ENCODE measurements at places on chromosomes 1 and 21.
A peak's percentile ranks its signal among the peaks of the same experiment; 100 is the strongest.

GRCh38 chr1:171841931-171842761 is 848 bp downstream of the DNM3 start:
- no peak for DNase-seq

- peak; percentile 61 for DNase-seq
These were observed 2.5 kb upstream of the SAMD11 start for GRCh38 chr1:921011-921837.

GRCh38 chr1:233627823-233628222 is 13.9 kb downstream of the KCNK1 start:
- no peak for DNase-seq

DNA sequence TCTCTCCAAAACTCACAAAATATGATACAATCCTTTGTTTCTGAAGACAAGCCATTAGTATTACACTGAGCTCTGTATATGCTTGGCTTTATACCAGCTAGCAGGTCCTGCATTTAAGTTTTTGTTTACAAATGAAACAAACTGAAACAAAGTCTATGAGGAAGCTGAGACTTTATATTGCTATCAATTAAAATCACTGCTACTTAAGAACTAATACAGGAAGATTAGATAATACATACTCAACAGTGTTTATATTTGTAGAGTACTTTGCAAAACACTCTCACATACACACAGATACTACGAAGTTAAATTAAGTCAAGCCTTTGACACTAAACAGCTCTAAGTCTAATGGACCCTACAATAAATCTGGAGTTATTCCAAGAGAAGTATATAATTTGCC is 247.4 kb downstream of the CRB1 start:
- DNase-seq = no peak

GRCh38 chr21:33261635-33262034 is 4.5 kb upstream of the IL10RB start:
- DNase-seq = no peak

- no peak for DNase-seq
These were observed 140.3 kb upstream of the ERRFI1 start for GRCh38 chr1:8166406-8166805.

DNA sequence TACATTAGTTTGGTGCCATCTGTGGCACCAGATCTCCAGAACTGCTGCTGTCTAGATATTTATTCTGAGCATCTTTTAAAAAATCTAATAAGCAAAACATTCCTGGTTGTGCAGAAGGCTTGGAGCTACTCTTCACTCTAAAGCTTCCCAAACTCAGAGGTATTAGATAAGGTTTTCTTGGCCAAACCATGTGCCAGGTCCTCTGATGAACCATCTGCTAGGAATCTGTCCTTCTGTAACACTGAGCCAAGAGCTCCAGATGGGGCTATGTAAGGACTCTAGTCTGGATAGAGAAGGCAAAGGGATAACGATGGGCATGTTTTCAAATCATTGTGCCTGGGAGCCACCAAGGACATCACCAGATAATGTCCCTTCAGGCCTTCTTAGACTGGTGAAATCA is 410.6 kb downstream of the NTNG1 start:
- DNase-seq = no peak

DNA sequence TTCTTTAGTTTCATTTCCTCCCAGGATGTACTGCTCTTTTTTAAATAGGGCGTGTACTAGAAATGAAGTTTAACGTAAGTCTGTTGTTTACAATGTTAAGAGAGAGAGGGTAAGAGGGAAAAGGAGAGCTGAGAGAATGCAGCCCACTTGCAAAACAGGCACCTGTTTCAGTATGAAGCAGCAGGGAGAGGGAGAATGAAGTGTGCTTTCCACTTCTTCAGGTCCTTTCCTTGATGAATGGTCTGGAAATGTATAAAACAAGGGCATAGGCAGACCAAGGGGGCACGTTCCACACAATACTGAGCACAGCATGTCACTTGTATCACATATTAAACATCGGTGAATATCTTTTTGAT is 2.0 kb downstream of the KCNA3 start:
- DNase-seq = no peak

DNA sequence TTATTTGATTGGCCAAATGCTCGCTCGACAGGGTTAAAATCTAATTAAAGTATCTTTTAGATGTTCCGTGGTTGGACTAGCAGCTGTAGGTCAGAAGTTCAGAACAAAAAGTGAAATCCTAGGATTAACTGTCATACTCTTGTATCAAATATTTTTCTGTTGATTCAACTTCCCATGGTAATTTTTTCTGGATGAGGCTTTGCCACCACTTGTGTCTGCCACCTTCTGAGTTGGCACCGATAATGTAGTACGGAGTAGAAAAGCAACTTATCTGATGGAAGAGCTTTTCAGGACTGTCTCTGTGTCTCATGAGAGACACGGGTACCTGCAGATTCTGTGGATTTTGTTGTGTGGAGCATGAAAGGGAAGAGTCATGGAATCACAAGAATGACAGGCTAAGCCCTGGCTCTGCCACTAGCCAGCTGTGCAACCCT is 44.6 kb upstream of the CNN3 start:
- DNase-seq = no peak

GRCh38 chr21:35329940-35330660 is 281.0 kb upstream of the RUNX1 start:
- DNase-seq = peak; percentile 8

DNA sequence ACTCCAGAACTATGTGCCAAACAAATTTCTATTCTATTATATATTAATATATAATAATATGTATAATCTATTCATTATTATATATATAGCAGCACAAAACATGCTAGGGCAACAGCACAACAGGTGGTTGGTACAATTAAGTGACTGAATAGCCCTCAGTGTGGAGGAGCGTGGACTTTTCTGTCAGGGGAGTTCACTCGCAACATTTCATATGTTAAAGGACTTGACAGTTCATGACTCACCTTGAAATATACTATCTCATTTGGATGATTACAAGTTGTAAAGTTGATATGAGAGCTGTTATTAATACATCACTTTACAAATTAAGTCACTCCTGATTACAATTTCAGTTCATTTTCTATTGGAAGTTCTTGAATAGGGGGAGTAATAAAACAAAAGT is 178.4 kb downstream of the LHX8 start:
- no peak for DNase-seq
